Activated naive CD8-positive, alpha-beta T cell treated with anti-CD3 and anti-CD28 coated beads for 36 hours (primary cell): ENCODE measurements at places on chromosomes 2 and 18.

DNA sequence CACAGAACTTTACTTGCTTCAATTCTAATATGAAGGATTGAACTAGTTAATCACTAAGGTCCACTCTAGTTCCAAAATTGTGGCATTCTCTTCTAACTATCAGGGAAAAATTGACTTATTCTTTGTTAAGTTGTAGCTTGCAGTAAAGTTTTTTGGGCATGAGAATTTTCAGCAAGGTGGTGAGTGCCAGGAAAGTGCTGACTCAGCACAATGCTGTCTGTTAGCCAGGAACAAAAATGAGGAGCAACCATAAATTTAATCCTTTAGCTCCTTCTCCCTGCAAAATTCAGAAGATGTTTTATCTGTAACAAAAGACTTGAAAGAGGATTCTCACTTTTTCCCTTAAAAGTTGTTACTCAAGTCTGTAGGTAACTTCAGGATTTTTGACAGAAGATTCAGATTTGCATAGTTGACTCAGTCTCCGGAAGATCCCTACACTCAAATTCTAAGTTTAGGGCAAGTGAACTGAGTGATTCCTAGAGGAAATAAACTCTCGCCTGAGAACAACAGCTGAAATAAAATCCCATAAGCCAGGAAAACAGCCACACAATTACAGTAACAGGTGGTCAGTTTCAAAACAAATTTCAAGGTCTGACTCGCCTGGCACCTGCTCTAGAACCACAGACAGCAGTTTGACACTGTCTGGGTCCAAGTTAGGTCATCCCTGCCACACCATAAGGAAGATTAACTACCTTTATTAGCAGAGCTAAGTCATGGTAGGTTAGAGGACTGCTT lies 20.2 kb upstream of the DARS1 start:
- DNase-seq: no peak

- DNase-seq: no peak
Measured at GRCh38 chr2:49686291-49686690, 532.0 kb upstream of the FSHR start.

GRCh38 chr2:234502919-234503285 lies 6.0 kb upstream of the ARL4C start:
- DNase-seq: no peak

- DNase-seq: no peak
Measured at GRCh38 chr2:149826471-149827125, 239.0 kb upstream of the MMADHC start.

GRCh38 chr2:109403841-109404201 lies 209.9 kb downstream of the SEPTIN10 start:
- DNase-seq: no peak

DNA sequence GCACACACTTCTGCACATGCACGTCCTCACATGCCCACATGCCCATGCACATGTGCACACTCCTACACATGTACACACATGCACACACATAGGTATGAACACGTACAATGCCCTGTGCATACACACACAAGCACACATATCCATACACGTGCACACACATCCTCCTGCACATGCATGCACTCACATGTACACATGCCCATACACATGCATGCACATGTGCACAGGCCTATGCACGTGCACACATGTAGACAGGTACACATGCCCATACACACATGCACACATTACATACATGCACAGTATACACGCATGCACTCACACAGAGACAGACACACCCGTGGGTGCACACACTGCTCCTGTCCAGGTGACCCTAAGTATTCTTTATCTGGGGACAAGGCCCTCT lies 34.3 kb downstream of the GPC1 start:
- DNase-seq: no peak

GRCh38 chr2:234267534-234267933 lies 217.0 kb downstream of the SPP2 start:
- DNase-seq: no peak

DNA sequence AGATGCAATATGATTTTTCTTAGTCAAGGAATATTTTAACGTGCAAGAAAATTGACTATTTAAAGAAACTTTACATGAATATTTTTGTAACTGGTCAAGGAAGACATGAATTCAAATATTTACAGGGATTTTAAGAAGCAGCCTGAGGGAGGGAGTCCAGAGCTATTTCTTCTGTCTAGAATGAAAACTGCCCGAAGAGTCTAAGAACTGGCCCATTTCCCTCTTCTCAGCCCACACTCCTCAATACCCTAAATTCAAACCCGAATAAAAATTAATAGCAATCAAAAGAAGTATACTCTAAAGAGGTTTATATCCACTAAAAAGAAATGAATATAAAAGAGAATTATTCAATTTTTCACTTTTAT lies 6.5 kb upstream of the NDUFV2 start:
- DNase-seq: no peak

DNA sequence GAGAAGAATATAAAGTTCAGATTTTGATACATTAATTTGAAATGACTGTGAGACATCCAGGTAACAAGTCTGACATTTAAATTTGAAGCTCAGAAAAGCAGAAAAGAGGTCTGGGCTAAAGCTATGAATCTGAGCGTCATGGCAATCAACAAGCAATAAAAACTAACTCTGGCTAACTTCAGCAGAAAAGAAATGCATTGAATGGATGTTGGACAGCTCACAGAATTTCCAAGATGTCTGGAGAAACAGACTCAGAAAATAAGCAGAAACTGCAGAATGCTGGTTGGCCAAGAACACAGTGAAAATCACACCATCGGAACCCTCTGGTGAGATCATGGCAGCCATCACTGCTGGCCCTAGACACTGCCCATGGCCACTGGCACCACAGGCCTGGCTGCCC lies 366.6 kb downstream of the METTL4 start:
- DNase-seq: no peak

GRCh38 chr2:239569401-239570090 lies 168.7 kb upstream of the HDAC4 start:
- no peak for DNase-seq

DNA sequence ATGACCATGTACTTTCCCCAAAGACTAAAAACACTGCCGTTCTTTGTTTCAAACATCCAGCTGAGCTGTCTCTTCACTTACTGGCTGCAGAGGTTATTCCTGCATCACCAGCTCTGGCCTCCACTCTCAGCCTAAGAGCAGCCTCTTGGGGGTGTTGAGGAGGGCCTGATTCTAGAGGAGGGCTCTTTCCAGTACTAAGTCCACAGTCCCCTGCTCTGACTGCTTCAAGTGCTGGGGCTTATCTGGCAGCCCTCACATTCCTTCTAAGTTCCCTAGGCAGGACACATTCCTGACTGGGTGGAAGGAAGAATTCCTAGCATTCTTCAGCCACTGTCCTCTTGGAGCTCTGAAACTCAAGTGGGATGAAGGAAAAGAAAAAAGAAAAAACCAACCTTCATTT lies 32.9 kb upstream of the EHBP1 start:
- no peak for DNase-seq

- DNase-seq: no peak
Measured at GRCh38 chr2:72389447-72389846, 241.8 kb upstream of the CYP26B1 start.

- DNase-seq: no peak
Measured at GRCh38 chr2:54482715-54483114, 26.6 kb downstream of the SPTBN1 start.

DNA sequence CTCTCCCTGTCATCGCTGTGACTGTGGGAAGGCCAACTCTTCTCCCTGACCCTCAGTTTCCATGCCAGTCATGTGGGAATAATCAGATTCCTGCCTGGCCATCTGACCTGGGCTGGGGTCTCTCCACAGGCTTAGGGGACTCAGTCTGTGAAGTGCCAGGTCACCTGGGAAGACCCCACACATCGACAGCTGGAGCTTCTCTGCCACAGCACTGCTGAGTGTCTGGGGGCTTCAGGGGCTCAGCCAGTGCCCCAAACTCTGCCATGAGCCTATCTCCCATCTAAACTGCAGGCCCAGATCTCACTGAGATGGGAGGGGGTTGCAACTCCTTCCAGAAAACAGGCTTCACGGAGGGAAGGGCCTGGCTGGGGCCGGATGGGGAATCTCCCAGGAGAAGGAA lies 42.0 kb upstream of the OTOS start:
- no peak for DNase-seq

GRCh38 chr18:22710673-22711191 lies 222.4 kb upstream of the RBBP8 start:
- no peak for DNase-seq

DNA sequence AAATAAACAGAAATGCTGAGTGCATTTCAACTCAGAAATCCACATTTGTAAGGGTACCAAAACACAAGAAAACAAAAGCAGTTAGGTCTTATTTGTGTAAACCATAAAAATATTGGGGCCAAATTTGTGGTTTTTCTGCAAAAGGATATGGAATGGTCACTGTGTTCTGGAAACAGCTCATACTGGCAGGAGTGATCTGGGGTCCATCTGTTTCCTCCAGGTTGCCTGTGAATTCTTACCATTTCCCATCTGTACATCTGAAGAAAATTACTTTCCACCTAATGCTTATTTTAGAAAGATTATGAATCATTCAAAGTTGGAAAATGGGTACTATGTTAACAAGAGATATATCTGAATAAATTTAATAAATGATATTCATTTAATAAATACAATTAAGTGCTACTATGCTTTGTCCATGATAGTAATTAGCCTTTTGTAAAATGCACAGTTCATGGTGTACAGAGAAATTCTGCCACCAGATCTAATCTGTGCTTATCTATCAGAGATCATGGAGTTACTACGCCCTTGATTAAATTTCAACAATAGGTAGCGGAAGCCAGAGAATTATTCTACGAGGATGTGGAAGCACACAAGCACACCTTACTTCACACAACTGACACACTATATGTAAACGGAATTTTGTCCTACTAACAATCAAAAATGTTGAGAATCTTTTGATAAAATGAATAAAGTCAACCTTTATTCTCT lies 10.9 kb downstream of the ALS2 start:
- DNase-seq: no peak

GRCh38 chr2:40432921-40433483 lies 18.9 kb downstream of the SLC8A1 start:
- DNase-seq: no peak

GRCh38 chr2:75986617-75987016 lies 275.9 kb upstream of the GCFC2 start:
- no peak for DNase-seq

DNA sequence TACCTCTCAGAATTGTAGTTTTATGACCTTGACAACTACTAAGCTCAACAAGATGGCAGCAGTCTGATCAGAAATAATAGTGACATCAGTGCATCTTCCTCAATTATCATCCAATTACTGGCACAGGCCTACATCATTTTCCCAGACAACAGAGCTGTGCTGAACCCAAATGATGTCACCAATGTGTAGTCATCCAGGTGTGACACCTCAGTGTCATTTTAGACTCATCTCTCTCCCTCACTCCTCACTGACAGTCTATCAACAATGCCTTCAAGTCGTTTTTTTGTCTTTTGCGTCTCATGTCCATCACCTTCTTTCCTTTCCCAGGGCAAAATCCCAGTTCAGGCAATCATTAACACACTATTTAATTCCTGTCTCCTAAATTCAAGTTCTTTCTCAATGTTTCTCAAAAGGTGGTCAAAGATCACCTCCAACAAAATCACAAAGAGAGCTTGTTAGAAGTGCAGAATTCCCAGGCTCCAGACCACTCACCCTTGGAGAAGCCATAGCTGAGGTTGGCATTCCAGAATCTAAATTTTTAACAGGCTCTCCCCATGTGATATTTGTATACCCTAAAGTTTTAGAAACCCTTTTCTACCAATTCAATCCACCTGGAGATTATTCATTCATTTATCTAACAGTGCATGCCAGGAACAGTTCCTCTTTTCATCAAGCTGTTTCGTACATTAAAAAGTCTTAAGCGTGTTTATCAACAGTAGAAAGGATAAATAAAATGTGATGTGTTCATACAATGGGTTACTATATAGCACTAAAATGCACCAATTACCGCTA lies 125.3 kb upstream of the KLF7 start:
- no peak for DNase-seq

GRCh38 chr2:106147665-106148064 lies 46.4 kb downstream of the UXS1 start:
- no peak for DNase-seq

DNA sequence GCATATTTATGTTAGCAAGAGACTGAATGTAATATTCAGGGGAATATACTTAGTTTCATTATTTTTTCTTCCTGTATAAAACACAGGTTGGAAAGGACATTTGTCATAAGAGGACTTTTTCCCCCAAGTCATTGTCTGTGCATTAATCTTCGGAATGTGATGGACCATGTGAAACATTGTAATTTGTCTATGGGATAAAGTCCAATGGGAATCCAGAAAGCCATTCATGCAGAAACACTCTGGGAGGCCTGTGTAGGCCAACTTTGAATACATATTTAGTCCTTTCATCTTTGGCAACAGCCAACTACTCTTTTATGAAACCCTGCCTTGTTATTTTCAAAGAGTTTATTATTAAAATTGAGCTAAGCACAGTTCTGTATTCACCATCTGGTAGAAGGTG lies 386.4 kb downstream of the PIK3C3 start:
- DNase-seq: no peak

- DNase-seq: no peak
Measured at GRCh38 chr2:148812306-148812705, 62.7 kb upstream of the KIF5C start.

DNA sequence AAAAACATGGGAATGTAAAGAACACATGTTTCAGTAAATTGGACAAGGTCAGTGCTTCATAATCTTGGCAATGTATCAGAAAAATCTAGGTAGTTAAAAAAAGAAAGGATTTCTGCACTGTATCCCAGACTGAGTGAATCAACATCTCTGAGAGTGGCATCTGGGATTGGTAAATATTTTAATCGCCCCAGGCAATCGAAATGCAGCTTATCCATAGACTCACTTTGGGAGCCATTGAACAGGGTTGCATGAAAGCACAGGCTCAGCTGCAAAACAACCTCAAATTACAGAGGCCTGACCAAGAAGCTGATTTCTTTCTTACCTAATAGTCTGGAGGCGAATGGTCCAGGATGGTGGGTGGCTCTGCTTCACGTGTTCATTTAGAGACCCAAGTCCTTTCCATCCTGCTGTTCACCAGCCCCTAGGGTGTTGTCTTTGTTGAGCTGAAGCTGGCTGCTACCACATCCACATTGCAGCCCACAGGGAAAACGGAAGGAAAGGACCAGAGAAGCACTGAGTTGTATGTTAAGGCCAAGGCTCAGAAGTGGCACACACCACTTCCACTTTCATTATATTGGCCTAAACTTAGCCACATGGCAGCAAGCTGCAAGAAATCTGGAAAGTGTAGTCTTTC lies 59.0 kb downstream of the MOGAT1 start:
- no peak for DNase-seq

GRCh38 chr2:159938395-159938794 lies 124.0 kb downstream of the PLA2R1 start:
- DNase-seq: no peak

DNA sequence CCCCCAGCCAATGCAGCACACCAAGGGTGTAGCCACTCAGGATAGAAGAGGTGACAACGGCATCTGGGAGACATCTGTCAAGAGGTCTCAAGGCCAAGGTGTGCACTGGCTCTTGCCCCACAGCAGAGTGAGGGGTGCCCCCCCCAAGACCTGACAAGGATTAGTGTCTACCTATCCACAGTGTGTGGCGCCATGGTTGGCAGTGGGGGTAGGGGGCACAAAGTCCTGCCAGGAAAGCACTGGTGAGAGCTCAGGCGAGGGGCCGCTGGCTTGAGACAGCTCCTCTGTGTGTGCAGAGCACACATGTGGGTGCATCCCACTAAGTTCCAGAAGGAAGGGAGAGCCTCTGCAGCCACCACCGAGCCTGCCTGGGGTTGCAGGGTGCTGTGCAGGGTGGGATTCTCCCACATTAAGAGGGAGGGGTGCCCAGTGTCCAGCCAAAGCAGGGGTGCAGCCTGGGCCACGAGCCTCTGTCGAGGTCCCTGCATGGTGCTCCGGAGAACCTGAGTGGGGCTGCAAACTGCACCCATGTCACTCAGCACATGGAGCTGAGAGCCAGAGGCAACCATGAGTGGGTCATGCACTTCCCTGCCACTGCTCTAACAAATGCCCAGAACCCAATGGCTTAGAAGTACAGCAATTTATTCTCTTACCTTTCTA lies 311.2 kb upstream of the HDAC4 start:
- DNase-seq: no peak
